Activated T-cell treated with anti-CD3 and anti-CD28 coated beads, Interleukin-2, amount 50 U/mL, for 4 hours (primary cell): ENCODE measurements at places on chromosomes 16 and 17. TPM values are rescaled to one million over a fixed set of nuclear protein-coding genes. Genes with fewer than 3 reads are reported as not detected.

Gene TBC1D3B
- 5.4 TPM for total RNA-seq

Gene IL32
- 696 TPM for total RNA-seq

Gene NPIPB6
- total RNA-seq: 1.4 TPM

DNA sequence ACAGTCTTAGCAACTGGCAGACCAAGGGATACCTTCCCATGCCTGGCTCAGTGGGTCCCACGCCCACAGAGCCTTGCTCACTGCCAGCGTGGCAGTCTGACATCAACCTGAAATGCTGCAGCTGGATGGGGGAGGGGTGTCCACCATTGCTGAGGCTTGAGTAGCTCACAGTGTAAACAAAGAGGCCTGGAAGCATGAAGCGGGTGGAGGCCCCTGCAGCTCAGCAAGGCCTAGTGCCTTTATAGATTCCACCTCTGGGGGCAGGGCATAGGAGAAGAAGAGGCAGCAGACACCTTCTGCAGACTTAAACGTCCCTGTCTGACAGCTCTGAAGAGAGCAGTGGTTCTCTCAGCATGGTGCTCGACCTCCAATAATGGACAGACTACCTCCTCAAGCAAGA lies 263.2 kb downstream of the KIF2B start:
- no peak for DNase-seq

DNA sequence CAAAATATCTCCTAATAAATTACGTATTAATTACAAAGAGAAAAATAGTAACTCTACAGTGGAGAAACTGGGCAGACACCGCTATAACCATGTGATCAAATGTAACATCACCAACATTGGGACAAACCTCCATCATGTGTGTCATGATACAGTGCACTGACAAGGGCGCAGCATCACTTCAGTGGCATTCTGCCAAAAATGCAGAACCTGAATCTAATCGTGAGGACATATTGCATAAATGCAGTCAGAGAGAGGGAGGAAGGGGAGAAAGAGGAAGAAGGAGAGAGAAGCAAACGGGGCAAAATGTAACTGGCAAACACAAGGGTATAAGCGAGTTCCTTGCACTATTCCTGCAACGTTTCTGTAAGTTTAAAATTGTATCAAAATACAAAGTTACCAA lies 74.2 kb upstream of the MARCHF10 start:
- no peak for DNase-seq

- DNase-seq: no peak
These were observed 3.7 kb downstream of the LDHD start for GRCh38 chr16:75112734-75113491.
